ENCODE measurements at places on chromosomes 16 and 17.
A peak's percentile ranks its signal among the peaks of the same experiment; 100 is the strongest.

DNA sequence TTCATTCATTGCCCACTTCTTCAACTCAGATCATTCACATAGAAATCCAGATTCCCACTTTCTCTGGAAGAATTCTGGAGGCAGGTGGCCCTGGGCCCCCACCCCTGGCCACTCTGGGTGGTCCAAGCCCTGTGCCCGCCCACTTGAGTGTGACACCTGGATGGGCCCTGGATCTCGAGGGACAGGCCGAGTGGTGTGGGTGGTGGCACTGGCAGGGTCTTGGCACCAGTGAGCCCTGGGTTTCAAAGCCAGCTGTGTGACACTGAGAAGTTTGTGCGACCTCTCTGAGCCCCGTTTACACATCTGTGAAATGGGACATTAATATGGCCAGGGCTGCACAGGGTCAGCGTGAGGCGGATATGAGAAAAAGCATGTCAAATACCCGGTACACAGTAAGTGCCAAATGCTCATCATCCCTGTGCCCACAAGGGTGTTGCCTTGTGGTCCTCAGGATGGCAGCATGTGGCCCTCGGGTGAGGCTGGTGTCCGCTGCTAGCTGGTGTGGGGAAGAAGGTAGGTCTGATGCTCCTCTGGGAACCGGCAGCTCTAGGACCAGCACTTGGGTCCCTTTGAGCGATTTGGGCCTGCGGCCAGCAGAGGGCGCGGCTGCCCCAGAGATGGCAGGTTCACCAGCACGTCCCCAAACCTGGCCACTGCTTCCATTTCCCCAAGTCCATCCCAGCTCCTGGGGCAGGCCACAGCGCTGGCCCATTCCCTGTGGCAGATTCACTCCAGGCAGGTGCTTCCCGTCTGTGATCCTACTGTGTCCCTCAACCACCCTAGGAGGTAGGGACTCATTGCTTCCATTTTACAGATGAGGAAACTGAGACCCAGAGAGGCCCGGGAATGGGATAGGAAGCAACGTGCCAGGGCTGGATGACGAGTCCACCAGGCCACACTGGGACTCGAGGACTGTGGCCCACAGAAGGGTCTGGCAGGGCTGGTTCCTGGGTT, 3.6 kb downstream of the OSGIN1 start:
- DNase-seq: peak; percentile 86

DNA sequence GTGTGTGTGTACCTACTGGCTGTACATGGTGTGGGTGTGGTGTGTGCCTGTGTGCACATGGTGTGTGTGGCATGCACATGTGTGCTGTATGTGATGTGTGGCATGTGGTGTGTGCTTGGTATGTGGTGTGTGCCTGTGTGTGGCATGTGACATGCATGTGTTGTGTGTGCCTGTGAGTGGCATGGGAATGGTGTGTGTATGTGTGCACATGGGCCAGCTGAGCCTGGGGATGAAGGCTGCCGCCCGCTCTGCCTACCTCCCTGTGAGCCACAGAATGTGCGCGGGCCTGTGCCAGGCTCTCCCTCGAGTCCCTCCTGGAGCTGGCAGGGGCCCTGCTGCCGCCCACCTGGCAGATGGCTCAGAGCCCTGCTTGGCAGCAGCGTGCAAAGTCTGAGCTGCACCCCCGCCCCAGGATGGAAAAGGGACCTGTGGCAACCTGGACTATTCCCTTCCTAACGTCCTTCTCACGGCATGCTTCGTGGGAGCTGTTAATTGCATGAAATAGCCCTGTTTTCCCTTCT, 9.3 kb downstream of the PRSS27 start:
- no peak for DNase-seq

GRCh38 chr16:11470676-11471415, 115.9 kb downstream of the LITAF start:
- no peak for DNase-seq

DNA sequence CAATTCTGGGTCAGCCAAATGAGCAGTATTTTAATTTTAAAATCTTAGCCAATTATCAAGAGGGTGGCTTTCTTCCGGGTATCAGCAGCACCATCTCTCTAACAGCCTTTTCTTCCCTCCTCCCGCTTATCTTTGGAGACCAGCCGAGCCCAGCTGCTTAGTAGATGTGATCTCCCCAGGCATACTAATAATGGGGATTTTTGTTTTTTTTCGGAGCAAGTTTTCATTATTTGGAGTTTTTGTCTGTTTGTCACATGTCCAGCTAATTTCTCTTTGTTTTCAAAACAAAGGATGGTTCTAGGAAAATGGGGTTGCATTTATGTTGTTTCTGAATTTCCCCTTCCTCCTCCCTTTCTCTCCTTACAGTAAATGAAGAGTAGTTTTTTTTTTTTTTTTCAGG, 170.5 kb upstream of the MPHOSPH6 start:
- DNase-seq: no peak

- no peak for DNase-seq
Observed at GRCh38 chr17:19707728-19708221, 8.6 kb downstream of the SLC47A2 start.

DNA sequence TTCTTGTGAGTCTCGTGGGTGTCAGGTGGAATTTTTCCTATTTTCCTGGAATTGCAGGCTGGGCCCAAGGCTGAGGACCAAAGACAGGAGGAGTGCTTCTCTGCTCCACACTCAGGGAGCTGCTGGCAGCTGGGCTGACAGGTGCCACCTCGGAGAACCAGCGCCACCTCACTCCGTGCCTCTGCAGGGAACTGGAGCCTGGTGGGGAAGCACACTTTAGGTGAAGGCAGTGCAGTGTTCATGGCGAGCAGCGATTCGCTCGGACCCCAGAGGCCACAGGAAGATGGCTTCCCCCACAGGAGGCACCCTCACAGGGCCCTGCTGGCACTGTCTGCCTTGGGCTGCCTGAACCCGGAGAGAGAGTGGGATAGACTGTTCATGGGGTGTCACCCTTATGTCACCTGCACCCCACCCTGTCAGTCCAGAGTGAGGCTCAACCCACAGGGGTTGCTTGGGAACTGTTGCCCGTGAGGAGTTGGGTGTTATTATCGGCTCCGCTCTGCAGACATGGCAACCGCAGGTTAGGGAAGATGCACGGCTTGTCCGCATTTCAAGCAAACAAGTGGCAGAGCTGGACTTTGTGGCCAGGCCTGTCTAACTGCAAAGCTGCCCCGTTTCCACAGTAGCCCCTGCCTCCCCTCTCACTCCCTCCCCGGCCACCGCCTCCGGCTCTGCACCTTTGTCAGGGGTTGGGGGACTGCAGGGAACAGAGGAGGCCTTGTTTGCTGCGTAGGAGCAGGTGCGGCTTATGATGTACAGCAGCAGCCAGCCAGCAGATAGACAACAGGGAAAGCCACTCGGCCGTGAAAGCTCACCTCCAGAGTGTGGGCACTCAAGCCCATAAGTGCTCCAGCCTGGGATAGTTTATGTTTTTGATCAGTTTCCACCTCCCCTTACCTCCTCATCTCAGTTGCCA, 15.5 kb downstream of the TBC1D24 start:
- no peak for DNase-seq

DNA sequence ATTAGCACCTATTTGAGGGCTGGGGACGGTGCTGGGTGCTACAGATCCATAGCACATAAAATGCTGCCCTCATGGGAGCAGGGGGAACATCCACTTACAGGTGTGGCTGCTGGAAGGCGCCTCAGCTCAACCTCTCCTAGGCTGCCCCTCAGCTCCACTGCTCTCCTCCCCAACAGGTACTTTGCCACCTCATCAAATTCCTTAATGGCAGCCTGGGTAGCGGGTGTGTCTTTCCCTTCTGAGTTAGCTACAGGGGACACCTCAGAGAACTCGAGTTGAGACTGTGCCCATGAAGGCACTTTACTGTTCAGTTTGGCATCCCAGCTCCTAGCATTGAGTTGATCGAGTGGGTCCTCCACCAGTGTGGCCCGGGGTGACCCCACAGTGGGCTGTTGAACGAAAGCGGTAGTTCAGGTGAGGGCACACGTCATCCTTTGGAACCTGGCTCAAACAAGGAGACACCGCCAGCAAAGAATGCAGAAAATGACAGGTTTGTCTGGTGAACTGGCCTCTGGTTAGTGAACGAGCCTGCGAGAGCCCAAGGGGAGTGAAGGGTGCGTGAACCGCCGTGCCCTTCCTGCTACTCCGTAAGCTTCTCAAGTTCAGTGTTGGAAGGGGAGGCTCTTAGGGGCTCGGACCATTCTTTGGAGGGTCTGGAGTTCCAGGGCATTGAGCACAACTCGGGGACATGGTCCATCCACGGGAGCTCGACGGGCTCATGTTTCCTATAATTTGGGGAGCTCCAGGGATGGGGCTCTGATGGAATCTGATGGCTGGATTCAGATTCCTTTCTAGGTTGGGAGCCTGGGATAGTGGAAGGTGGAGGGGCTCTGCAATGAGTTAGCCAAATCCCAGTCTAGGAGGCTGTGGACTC, 3.5 kb upstream of the CMIP start:
- no peak for DNase-seq

DNA sequence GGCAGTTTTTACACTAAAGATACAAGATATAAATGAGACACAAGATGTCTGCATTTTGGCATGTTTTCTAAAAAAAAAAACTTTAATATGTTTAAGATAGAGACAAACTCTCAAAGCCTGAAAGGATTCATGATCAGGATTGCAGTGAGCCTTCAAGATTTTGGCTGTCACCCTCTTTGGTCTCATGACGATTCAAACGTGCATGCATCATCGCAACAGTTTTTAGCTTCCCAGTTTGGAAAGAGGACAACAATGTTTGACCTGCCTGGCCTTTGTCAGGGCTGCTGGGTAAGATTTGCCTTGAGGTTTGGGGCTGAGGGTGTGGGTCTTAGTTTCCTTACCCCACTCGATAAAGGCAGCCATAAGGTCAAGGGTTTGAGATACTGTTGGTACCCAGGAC, 134.1 kb downstream of the RGS9 start:
- DNase-seq: no peak

- DNase-seq: no peak
Observed at GRCh38 chr17:37820995-37821713, 76.3 kb upstream of the HNF1B start.

DNA sequence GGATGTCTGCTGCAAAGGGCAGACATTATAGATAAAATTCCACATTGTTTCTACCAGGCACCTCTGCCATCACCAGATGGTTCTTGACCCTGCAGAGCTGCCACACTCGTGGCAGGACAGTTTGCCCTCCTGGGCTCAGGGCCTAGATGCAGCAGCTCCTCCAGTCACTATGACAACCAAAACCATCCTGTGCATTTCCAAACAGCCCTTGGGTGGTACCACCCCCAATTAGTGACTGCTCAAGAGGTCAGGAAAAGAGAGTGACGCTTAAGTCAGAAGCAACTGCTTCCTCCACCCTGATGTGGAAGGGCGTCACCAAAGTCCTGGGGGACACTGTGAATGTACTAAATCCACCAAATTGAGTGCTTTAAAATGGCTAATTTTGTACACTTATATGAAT, 109.2 kb downstream of the C16orf95 start:
- DNase-seq: no peak

DNA sequence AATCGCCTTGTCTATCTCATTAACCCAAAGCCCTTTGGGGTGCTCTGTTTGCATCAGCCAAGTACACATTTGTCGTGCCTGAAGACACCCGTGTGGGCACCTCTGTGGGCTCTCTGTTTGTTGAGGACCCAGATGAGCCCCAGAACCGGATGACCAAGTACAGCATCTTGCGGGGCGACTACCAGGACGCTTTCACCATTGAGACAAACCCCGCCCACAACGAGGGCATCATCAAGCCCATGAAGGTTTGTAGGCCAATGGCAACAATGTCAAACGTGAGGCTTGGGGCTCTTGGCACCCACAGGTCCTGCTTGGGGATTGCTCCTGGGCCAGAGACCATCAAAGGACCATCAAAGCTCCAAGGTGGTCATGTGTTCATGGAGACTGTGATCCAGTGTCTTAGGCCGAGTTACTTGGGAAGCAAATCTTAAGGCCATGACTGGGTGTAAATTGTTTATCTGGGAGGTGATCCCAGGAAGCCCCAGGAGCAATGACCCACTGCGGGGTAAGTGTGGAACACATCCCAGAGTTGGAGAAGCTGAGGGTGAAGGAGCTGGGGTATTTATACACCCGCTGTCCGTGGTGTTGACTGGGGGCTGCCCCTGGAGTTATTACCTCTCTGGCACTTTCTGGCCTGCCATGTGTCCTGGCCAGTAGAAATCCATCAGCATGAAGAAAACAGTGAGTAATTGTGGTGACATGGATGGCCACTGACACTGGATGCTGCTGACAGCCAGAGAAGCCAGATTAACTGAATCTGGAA, 24.0 kb downstream of the CDH5 start:
- no peak for DNase-seq

DNA sequence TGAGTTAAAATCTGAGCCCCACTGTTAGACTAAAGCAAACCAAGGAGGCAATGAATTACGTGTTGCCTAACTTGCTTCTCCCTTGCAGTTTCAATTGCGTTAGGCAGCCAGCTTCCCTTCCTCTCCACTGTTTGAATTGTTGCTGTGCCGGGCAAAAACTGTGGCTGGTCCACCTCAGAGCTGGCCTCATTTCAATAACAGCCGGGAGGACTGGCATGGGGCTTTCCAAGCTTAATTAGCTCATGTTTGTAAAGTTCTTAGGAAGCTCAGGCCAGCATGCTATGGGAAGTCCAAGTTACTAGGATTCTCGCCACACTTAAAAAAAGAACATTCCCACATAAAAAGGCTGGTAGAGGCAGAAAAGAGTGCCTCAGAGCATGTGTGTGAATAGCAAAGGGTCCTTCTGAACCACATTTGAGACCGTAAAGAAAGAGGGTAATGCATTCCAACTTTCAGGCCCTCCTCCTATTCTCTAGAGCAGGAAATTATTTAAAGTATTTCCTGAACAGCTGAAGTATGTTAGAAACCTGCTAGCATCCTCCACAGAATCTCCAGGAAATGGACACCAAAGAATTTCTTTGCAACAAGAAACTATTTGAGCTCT, 79.0 kb upstream of the SMURF2 start:
- DNase-seq: no peak

DNA sequence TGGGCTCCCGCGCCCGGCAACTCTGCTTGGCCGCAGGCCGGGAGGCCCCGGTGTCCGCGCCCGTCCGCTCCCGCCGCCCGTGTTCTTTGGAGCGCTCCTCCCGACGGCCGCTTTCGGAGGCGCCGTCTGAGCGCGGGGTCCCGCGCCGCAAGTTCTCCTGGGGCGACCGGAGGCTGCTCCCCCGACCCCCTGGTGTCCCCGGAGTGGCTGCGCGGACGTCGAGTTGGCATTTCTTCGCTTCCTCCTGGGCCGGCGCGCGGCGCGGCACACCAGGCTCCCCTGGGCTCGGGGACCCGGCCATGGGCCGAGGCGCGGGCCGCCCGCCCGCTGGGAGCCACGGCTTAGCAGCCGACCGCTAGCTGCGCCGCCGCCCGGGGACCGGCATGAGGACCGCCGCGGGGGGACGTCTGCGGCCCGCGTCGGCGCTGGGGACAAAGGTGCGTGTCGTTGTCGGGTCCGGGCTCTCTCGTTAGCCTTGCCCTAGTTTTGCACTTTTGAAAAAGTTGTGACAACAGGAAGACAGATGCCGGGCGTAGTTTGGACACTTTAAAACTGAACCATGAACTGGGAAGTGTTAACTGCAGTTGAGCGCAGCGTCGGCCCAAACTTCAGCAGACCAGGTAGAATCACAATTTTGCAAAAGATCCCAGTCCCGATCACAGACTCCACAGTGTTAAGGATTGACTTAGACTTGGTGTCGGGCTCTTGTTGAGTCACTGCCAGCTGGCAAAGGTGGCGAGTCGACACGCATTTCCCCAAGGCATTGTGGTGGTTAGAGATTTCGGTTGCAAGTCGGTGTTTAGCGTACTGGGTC, 700 bp downstream of the UBN1 start:
- no peak for DNase-seq
